ENCODE measurements at places on chromosomes 4 and X. TPM values are rescaled to one million over a fixed set of nuclear protein-coding genes. Genes with fewer than 3 reads are reported as not detected.

The MAGED4B gene
- 13.2 TPM for total RNA-seq

DNA sequence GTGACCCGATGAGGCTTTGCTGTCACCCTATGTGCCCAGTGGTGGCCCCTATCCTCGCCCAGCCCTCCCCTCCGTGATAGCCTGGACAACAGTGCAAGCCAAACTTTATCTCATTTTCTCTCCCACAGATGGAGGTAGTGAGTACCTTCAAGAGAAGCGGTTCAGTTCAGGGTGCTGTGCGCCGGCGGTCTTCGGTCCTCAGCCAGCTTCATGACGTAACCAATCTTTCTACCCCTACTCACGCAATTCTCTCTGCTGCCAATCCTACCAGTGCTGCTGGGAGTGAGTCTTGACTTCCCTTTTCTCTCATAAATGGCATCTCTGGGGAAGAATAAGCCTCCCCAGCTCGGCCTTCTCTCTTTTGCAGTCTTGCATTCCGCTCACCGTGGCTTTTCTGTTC lies 29.5 kb downstream of the CCNQ start:
- DNase-seq, result no peak

DNA sequence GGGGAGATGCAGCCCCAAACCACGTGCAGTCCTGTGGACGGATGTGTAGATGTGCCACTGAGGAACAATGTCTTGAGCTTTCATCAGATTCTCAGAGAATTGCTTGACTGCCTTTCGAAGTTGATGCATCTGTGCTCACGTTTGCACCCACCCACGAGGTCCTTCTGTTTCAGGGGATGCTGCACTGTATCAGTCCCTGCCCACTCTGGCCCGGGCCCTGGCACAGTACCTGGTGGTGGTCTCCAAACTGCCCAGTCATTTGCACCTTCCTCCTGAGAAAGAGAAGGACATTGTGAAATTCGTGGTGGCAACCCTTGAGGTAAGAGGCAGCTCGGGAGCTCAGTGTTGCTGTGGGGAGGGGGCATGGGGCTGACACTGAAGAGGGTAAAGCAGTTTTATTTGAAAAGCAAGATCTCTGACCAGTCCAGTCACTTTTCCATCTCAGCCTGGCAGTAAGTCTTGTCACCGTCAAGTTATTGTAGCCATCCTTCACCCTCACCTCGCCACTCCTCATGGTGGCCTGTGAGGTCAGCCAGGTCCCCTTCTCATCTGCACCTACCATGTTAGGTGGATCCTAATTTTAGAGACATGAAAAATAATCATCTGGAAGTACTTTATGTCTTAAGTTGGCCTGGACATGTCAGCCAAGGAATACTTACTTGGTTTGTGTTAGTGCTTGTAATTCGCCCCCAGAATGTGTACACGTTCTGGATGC lies 36.4 kb upstream of the MSANTD1 start:
- DNase-seq, result no peak

GRCh38 chr4:40897557-40898203 lies 147.9 kb downstream of the NSUN7 start:
- DNase-seq, result peak; percentile 25

- DNase-seq, result no peak
Observed at GRCh38 chr4:56048383-56048701, 99.6 kb downstream of the CEP135 start.

- peak; percentile 68 for DNase-seq
Observed at GRCh38 chr4:89434364-89434988, 126.9 kb upstream of the GPRIN3 start.

DNA sequence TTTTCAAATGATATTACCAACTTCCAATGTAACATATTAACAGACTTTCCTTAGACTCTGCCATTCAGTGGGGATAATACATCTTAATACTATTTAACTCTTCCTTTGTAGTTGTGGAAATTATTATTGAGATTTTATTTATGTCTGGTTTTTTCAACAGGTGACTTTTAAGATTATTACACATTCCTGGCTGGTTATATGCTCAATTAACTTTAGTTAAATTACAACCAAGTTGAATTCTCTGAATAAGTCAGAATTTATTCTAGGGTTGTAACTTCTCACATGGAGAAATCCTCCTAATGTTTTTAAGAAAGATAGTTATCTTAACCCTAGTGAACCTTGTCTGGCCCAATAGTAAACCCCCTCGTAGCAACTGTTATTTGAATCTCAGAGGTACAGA lies 107.3 kb downstream of the SLC10A6 start:
- no peak for DNase-seq
